ENCODE measurements at places on chromosomes 3 and 15.

GRCh38 chr3:127392156-127392490 lies 104.3 kb upstream of the PRR20G start:
- no peak for DNase-seq

DNA sequence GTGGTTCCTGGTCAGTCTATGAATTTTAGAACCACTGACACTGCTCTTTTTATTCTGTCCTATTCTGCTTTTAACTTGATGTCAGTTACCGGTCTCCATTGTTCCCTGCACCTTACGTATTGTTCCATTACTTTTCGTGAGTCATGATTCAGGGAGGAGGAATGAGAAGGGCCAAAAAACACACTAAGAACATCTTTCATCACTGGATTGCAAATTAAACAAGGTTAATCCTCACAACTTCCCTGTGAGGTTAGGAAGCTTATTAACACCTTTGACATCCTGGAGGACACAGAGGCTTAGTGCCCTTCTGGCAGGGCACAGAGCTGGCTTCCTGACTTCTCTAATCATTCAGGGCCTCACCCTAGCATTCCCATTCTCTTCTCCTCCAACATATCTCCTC lies 227.6 kb upstream of the SATB1 start:
- DNase-seq: no peak

DNA sequence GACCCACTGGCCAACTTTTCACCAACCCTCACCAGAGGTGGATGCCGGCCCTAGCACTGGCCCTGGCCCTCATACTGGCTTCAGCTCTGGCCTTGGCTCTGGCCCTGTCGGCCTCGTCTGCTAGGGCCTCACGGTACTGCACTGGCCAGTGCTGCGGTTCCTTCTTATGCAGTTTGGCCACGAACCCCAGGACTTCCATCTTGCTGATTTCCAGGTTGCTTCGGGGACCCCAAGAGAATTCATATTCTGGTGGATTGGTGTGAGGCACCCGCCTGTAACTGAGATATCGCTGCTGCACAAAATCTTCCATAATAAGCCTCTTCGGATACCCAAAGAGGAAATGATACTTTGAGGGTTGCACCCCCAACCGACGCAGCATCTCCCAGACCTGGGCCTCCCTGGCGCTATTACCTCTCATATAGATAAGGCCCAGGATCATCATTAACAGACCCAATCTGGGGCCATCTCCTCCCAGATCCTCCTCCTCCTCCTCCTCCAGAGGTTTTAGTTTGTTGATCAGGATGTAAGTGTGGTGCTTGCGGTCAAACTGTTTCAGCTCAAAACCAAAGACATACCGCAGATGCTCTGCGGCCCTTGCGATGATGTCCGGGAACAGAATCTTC lies 883 bp downstream of the MAGEF1 start:
- DNase-seq: no peak

GRCh38 chr3:194808640-194809097 lies 123.0 kb downstream of the FAM43A start:
- no peak for DNase-seq

GRCh38 chr15:73818308-73818985 lies 54.9 kb upstream of the TBC1D21 start:
- DNase-seq: no peak

GRCh38 chr15:68419301-68420175 lies 12.4 kb downstream of the ITGA11 start:
- no peak for DNase-seq

DNA sequence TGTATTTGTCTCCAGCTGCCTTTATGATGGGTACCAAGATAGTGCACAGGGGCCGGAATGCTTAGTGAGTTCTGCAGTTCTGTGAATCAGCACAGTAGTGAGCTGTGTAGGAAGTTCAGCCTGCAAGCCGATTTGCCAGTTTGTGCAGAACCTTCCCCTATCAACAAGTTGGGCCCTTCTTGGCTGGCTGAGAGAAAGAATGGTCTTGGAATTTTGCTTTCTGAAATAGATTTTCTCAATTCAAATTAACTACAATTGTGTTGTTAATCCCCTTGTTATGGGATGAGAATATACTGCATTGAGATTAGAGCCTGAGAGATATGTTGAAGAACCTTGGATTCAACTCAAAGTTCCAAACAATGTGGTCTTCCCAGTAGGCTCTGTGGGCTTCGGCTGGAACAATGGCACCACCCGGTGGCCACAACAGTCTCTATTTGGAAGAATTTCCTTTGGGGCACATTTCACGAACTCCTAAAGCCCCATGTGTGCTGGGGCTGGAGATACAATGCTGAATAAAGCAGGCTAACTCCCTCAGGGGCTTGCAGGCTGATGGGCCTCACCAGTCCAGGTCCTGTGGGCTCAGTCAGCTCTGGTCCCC lies 59.1 kb downstream of the TRIM42 start:
- no peak for DNase-seq

GRCh38 chr3:86695752-86696151 lies 295.2 kb downstream of the VGLL3 start:
- DNase-seq: no peak

- no peak for DNase-seq
Measured at GRCh38 chr3:42122261-42123011, 31.3 kb downstream of the TRAK1 start.

GRCh38 chr3:79040701-79041100 lies 727.1 kb downstream of the ROBO1 start:
- DNase-seq: no peak

GRCh38 chr15:86540840-86541467 lies 461.3 kb downstream of the AGBL1 start:
- DNase-seq: no peak

GRCh38 chr3:187264021-187264420 lies 27.5 kb downstream of the MASP1 start:
- no peak for DNase-seq

DNA sequence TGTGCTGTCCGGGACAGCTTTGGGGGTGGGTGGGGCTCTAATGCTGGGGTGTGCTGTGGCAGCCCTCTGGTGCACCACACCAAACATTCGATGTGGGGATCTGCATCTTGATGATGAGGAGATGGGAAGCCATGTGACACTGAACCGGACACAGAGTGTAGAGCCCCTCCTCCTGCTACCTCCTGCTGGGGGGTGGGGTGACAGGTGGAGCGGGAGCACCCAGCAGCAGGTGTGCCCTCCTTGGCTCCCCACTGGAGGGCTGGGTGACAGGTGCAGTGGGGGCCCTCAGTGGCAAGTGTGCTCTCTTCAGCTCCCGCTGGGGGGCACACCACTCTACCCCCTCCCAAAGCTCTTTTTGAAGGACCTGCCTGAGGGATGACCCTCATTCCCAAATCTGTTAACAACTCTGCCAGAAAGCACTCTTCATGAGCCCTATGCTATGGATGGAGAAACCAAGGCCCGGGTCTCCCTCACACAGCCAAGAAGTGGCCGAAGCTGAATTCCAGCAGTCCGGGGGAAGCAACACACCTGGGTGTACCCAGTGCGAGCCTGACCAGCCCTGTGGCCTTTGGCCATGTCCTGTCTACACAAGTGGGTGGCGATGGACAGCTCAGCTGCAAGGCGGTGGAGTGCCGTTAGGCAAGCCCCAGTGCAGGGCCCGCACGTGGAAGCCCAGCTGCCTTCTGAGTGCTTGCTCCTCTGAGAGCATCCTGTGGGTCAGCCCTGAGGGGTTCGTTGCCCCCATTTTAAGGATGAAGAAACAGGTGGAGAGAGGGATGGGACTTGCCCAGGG lies 609 bp upstream of the UROC1 start:
- DNase-seq: no peak

DNA sequence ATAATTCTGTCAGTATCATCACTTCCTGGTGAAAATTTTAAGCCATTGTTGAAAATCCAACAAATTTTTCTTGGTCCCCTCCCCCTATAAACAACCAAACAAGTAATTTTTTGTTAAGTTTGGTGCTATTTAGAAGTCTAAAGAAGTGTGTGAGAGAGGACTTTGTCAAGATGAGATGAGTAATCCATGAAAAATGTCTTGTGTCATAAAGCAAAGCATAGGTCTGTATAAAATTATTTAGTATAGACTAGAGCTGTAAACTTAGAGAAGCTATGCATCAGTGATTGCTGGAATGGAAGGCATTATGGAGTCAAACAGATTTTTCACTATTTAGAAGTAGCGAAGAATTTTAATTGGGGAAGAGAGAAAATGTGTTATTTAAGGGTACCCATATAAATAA lies 31.4 kb downstream of the MAPK6 start:
- no peak for DNase-seq

- DNase-seq: no peak
Measured at GRCh38 chr3:30578479-30578878, 27.9 kb upstream of the TGFBR2 start.

GRCh38 chr15:22950256-22950990 lies 29.7 kb downstream of the CYFIP1 start:
- DNase-seq: no peak

DNA sequence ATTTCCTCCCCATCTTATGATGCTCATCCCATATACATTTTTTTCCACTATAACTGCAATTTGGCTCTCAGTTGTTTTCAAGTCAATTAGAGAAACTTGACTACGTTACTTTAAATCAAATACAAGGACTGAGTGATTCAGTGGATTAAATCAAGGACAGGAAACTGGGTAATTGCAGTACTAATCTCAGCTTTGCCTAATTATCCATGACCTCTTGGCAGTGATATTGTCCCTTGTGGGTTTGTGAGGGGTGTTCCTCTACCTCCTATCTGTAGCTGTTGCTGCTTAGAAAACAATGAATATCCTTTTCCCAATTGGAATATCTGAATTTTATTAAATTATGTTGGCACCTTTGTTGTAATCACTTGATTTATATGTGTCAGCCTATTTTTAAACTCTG lies 79.4 kb downstream of the ZPLD1 start:
- no peak for DNase-seq

DNA sequence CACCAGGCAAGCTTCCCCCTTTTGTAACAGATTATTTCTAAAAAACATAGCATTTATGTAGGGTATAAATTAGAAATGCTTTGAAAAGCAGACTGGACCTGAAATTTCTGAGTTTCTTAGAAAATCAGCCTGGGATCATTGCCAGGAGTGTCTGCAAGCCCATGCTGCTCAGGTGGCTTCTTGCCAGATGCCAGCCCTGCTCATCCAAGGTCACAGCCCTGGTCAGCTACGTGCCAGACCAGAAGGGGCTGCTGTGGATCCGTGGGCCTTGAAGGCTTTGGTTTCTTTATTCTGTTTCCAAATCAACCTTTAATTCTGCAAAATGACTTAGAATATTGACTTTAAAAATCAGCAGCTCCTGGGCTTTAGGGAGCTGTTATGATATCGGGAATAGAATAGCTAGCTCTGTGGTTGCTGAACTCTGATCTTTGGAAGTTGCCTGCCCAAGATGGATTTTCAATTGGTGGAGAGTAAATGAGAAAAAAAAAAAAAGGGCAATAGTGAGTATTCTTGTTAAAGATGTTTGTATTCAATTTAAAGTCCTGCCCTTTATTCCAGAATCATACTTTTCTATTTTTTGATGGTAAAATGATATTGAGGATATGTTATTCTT lies 370.1 kb upstream of the ONECUT1 start:
- DNase-seq: no peak

- DNase-seq: no peak
Measured at GRCh38 chr3:6177417-6177816, 683.5 kb upstream of the GRM7 start.

GRCh38 chr3:37974121-37975083 lies 16.2 kb upstream of the VILL start:
- DNase-seq: peak; percentile 55

GRCh38 chr3:120153294-120153693 lies 59.0 kb upstream of the GSK3B start:
- DNase-seq: no peak

DNA sequence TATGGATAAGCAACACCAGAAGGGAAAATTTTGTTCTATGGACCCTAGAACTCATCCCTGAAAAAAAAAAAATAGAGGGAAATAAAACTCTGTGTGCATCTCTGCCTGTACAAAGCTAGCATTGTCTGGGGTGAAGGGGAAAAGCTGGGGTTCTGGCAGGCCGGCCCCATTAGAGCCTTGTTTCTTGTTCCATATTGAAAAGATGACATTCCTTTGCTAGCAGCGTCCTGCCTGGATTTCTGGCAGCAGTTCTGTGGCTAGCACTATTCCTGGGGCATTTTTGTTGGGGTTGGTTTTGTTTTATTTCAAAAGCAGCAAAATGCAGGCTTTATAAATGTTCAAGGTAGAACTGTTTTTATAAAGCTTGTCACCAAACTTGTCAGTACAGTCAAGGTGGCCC lies 45.2 kb downstream of the RARB start:
- no peak for DNase-seq

- no peak for DNase-seq
Measured at GRCh38 chr3:50300681-50301254, 1.6 kb upstream of the HYAL3 start.

- DNase-seq: no peak
Measured at GRCh38 chr3:10213156-10213792, 35.0 kb upstream of the TATDN2 start.

GRCh38 chr3:172104471-172105072 lies 65.2 kb downstream of the FNDC3B start:
- no peak for DNase-seq

- DNase-seq: no peak
Measured at GRCh38 chr3:95289295-95289694, 1226.4 kb downstream of the NSUN3 start.

- DNase-seq: no peak
Measured at GRCh38 chr3:171346582-171347300, 113.5 kb downstream of the TNIK start.

GRCh38 chr3:184713040-184713355 lies 1.1 kb upstream of the MAGEF1 start:
- DNase-seq: no peak

DNA sequence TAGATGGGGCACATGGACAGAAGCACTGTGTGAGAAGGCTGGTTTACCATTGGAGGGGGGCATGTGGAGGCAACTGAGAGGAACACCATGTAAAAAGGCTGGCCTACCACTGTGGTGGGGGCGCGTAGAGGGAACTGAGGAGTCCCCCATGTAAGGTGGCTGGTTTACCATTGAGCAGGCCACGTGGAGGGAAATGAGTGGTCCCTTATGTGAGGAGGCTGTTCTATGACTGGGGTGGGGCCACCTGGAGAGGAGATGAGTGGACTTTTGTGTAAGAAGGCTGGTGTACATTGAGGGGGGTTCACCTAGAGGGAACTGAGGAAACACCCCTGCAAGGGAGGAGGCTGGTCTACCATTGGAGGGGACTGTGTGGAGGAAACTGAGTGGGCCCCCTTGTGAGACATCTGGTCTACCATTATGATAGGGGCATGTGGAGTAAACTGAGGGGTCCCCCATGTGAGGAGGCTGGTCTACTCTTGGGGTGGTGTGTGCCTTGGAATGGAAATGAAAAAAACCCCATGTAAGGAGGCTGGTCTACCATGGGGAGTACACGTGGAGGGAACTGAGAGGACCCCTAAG lies 156.9 kb downstream of the FBLN2 start:
- no peak for DNase-seq

- DNase-seq: no peak
Measured at GRCh38 chr3:69959581-69959980, 40.0 kb upstream of the SAMMSON start.
